GOT3 (cell line): ENCODE measurements at places on chromosomes 6 and 20.

GRCh38 chr6:27043244-27043643, 204.3 kb upstream of the PRSS16 start:
- no peak for DNase-seq

- no peak for DNase-seq
These were observed 68.0 kb downstream of the MYH7B start for GRCh38 chr20:35023624-35024023.

GRCh38 chr6:1739220-1739619, 129.5 kb downstream of the FOXC1 start:
- DNase-seq: no peak

DNA sequence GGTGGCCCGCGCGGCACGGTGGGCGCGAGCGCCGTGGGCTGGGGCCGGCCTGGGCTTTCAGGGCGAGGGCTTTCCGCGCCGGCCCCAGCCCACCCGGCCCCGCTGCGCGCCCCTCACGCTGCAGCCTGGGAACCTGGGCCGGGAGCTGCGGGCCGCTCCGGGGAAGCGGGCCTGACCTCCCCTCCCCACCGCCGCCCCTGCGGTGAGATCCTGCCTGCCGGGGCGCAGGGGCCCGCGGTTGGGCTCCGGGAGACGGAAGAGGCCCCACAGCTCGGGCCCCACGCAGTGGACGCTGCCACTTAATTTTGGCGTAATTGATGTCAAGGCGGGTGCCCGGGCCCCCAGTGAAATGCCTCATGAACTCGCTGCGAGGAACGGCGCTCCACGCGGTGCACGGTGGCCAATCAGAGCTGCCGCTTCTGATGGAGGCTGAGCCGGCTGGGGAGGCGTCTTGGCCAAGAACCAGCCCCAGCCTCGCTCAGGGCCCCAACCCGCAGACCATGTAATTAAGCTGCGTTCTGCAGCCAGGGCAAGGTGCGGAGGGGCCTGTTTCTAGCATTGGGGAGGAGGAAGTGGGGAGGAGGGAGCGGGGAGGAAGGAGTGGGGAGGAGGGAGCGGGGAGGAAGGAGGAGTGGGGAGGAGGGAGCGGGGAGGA, 96.1 kb upstream of the BHLHE23 start:
- no peak for DNase-seq

- no peak for DNase-seq
These were observed 24.0 kb downstream of the REPS1 start for GRCh38 chr6:138964012-138964411.

DNA sequence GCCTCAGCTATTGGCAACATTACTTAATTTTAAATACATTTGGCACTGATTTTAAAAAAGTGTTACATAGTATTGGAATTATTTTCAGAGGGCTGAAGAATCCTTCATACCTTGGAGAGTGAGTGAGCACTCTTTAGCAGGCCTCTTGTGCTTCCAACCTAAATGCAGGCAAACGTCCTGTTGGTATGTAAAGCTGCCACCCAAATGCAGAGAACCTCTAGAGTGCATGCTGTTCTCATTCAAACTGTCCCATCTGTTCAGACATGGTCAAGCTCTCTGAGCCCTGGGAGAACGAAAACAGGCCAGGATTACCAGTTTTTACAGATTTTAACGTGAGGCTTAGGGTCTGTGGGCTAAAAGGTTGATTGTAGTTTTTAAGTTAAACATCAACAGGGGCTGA, 378.0 kb upstream of the FLRT3 start:
- DNase-seq: no peak

DNA sequence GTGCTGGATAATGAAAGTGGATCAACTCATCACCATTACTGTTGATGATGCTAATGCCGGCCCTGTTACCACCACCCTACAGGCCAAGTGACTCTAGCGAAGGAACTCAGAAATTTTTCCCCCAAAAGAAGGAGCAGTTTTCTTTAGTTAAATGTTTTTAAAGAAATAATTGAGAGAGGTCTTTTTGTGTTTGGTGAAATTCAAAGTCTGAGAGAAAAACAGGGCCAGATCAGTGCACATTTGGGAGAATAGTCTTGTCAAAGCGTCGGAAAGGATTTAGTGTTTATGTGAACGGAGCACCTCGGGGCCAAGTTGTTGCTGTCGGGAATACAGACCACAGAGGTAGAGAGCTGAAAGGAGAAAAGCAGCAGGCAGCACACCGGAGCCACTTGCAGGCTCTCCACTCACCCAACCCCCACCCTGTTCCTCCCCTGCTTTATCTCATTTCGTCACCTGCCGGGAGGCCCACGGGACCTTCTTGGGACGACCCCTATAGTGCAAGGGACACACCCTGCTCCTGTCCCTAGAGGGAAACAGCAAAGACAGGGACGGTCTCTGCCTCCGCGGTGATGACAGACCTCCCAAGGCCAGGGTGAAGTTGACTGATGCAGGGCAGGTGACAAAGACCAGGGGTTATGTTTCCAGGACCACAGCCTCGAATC, 6.8 kb downstream of the TFAP2B start:
- DNase-seq: no peak

- no peak for DNase-seq
These were observed 22.7 kb downstream of the COL11A2 start for GRCh38 chr6:33169291-33170175.

DNA sequence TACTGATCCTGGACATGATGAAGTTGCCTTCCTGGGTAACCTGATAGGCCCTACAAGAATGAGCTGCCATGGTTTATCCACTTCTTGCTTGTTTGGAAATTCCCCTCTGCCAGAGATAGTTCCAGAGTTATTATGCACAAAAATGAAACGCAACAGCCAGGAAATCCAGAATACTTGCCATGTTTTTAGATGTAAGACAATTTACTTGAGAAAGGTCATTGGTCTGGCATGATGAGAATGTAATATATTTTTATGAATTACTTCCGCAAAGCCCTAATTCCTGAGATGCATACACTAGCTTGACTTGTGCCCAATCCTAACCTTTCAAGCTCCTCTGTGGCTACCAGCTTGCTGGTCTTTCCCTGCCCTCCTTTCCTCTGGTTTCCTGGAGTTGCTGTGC, 27.9 kb upstream of the NT5E start:
- no peak for DNase-seq

DNA sequence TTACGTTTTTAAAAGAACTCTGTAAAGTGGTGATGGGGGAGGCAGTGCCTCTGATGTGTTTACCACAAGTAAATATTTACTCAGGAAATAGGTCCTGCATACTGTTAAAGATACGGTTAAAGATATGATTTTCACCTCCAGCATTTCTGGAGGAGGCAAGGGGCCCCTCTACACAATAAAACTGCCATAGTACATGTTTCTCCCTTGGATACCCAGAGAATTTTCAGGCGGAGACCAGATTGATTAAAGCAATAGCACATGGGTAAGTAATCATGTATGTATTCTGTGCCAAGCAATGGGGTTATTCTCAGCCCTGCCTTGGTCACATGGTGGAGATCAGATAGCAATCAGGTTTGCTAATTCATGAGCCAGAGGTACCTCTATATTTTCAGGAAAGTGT, 9.6 kb downstream of the RIPOR2 start:
- no peak for DNase-seq

DNA sequence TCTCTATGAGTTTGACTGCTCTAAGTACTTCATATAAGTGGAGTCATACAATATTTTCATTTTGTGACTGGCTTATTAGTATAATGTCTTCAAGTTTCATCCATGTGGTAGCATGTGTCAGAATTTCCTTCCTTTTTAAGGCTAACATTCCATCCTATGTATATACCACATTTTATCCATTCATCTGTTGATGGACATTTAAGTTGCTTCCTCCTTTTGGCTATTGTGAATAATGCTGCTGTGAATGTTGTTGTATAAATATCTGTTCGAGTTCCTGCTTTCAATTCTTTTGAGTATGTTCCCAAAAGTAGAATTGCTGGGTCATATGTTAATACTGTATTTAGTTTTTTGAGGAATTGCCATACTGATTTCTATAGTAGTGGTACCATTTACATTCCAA, 79.5 kb downstream of the PTPRA start:
- DNase-seq: no peak

GRCh38 chr20:6122111-6122872, 538 bp downstream of the FERMT1 start:
- DNase-seq: no peak

DNA sequence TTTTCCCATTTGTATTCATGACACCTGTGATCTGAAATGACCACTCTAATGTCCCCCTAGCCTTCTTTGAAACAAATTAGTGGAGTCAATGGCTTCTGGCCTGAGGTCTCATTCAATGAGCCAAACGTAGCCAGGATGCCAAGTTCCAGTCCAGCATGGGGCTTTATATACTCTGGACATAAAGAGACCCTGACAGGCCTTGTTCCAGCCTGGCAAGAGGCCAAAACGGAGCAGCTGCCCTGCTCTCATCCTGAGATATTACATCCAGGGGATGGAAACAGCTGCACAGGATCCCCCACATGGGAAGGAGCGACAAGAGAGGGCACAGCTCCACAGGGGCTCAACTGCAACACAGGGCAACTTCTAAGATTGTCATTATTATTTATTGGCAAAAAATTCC, 437.8 kb downstream of the CDH26 start:
- DNase-seq: no peak

DNA sequence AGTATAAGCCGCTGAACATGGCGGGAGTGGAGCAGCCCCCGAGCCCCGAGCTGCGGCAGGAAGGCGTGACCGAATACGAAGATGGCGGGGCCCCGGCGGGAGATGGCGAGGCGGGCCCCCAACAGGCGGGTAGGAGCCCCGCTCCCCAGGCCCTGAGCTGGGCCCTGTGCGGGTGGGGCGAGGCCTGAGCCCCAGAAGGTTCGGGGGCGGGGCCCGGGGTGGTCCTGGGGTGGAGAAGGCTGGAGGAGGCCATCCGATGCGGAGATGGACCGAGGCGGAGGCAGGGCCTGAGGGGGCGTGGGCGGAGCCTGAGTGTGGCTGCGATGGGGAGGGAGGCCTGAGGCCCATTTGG, 7.1 kb downstream of the L3MBTL1 start:
- no peak for DNase-seq

- DNase-seq: no peak
These were observed 22.2 kb downstream of the KDM1B start for GRCh38 chr6:18177286-18177965.

GRCh38 chr20:59772931-59773913, 160.2 kb downstream of the SYCP2 start:
- no peak for DNase-seq

DNA sequence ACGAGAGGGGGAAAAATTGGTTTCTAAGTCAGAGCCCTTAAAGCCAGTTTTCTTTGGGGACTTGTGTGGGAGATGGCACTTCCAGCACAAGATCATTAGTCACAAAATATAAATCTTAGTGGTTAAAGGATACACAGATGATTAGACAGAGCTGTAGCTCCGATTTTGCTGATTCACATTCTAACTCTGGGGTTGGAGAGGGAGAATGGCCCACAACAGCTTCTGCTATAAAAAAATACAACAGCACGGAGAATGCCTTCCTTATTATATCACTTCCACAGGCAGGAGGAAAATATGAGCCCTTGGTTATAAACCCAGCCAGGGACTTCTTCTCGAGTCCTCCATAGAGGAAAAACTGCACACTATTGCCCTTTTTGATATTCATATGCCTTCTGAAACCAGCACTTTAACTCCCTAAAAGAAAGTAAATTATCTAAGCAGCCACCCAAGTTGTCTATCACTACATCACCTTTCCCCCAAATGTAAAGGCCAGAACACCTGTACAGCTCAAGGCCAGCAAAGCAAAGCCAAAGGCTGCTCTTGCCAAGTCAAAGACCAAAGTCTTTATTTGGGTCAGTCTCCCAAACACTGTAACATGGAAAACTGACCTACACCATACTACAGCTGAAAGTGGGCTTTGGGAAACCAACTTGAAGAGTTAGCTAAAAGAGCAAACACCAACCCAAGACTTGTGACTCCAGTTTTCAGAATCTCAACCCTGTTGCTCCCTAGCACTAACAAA, 10.4 kb downstream of the MRPL14 start:
- no peak for DNase-seq

DNA sequence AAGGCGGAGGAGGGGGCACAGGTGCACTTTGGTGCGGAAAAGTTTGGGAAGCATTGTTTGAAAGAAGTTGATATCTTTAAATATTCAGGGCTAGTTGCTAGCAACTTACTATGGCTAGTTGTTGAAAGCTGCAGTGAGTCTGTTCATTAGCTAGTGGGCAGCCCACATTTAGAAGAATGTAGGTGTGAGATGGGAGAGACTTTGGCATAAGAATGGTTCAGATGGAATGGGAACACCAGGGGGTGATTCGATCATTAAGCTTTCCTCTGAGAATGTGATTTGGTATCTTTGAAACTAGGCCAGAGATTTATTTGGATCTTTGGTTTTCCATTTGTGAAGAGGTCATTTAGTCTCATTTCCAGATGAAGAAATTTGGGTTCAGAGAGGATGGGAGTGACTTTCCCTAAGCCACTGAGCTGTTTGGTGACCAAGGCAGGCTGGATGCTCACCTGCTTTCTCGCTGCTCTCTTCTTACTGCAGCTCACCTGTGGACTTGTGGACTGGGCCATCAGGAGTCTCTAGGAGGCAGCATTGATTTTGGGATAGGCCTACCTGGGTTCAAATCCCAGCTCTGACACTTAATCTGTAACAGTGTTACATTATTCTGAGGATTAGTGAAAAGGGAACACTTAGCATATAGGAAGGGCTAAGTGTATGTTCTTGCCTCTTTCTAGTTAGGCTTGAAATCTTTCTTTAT, 62.9 kb downstream of the CARMIL1 start:
- DNase-seq: no peak

- no peak for DNase-seq
These were observed 228.8 kb downstream of the HACE1 start for GRCh38 chr6:104630955-104631354.

DNA sequence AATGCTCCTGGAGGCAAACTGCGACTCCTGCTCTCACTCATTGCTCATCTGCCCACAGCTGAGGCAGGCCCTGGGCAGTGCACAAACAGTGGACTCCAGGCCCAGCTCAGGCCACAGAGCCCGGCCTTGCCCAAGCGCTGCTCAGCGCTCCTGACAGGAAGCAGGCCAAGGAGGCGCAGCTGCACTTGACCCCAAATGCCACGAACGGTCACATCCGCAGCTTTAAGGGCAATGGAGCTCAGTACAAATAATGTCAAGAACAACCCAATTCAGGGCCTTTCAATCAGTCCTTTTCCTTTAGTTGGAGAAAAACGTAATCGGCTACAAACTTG, 33.8 kb downstream of the RRBP1 start:
- DNase-seq: no peak

- no peak for DNase-seq
These were observed 26.2 kb downstream of the CCDC167 start for GRCh38 chr6:37473364-37474095.

DNA sequence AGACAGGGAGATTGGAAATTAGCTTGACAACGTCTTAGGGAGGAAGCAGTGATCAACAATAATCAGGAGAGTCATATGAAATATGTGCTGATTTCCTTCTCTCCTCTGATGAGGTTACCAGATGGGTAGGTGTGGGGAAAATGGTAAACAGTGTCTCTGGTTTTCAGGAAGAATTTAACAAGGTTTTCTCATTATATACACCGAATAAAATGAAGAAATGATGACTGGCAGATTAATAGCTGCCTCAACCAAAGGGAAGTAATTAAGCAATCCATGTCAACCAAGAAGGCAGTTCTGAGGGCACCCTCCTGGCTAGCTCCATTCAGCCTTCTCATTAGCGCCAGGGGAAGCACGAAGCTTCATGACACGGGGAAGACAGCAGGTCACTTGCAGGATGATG, 12.7 kb upstream of the RAMACL start:
- DNase-seq: no peak

- no peak for DNase-seq
These were observed 49.8 kb downstream of the SPATA2 start for GRCh38 chr20:49865559-49865958.

- no peak for DNase-seq
These were observed 3.4 kb downstream of the ASF1A start for GRCh38 chr6:118897386-118897785.

- DNase-seq: no peak
These were observed 85.2 kb downstream of the MDGA1 start for GRCh38 chr6:37612475-37612874.
